Heart left ventricle (tissue), 16 donors: ENCODE measurements at places on chromosomes 6 and 20. TPM values are rescaled to one million over a fixed set of nuclear protein-coding genes. Genes with fewer than 3 reads are reported as not detected.

GRCh38 chr6:30926644-30927043, 5.3 kb downstream of the SFTA2 start:
- peak; percentile 46 for DNase-seq
- H3K4me3 ChIP-seq, result no peak overlapping the region
- peaks cover 43% of the 10 kb centered on the region for H3K36me3 ChIP-seq
- no peak overlapping the region for H3K27ac ChIP-seq

Gene SLC17A3
- total RNA-seq, result not detected

Gene PRICKLE4
- 1.9 TPM for total RNA-seq

- H3K27me3 ChIP-seq, result peaks cover 6% of the 10 kb centered on the region
- H3K4me3 ChIP-seq, result no peak within 1 kb of the TSS
- no peaks in the 10 kb centered on the region for H3K36me3 ChIP-seq
These were observed at the start of gene PAK5 for GRCh38 chr20:9838378-9839295. PAK5 (minus strand) TSS chr20:9839076; CDS start chr20:9644328, 194,748 bp downstream.

DNA sequence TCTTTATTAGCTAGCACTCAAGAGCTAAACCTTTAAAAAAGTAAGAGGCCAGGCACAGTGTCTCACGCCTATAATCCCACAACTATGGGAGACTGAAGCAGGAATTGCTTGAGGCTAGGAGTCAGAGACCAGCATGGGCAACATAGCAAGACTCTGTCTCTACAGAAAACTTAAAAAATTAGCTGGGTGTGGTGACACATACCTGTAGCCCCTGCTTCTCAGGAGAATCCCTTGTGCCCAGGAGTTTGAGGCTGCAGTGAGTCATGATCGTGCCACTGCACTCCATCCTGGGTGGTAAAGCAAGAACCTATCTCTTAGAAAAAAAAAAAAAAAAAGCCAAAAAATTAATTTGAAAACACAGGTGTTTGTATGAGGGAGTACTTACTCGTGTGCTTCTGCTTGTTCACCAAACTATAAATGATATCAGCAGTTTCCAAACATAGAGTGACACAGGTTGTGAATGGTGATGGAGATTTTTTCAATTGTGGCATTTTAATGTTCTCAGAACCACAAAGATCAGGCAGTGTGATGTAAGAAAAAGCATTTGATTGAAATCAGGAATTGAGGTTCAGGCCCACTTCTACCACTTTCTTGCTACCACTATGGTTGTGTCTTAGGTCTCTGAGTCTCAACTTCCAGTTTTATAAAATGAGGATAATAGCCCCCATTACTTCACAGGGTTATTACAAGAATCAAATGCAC, 104.9 kb downstream of the FOXO3 start:
- DNase-seq, result no peak
- no peak overlapping the region for H3K4me3 ChIP-seq
- peaks cover 50% of the 10 kb centered on the region for H3K4me1 ChIP-seq
- no peaks in the 10 kb centered on the region for H3K27me3 ChIP-seq
- H3K36me3 ChIP-seq, result no peaks in the 10 kb centered on the region

- no peak for DNase-seq
- H3K4me3 ChIP-seq, result no peak overlapping the region
- H3K36me3 ChIP-seq, result no peaks in the 10 kb centered on the region
- no peaks in the 10 kb centered on the region for H3K4me1 ChIP-seq
- no peak overlapping the region for H3K27ac ChIP-seq
- H3K27me3 ChIP-seq, result no peaks in the 10 kb centered on the region
These were observed 72.4 kb upstream of the XRN2 start for GRCh38 chr20:21230686-21231085.

GRCh38 chr20:6605055-6605935, 162.2 kb upstream of the BMP2 start:
- H3K36me3 ChIP-seq, result no peaks in the 10 kb centered on the region
- no peaks in the 10 kb centered on the region for H3K27me3 ChIP-seq
- no peaks in the 10 kb centered on the region for H3K4me1 ChIP-seq

Gene CALHM4
- total RNA-seq, result not detected

DNA sequence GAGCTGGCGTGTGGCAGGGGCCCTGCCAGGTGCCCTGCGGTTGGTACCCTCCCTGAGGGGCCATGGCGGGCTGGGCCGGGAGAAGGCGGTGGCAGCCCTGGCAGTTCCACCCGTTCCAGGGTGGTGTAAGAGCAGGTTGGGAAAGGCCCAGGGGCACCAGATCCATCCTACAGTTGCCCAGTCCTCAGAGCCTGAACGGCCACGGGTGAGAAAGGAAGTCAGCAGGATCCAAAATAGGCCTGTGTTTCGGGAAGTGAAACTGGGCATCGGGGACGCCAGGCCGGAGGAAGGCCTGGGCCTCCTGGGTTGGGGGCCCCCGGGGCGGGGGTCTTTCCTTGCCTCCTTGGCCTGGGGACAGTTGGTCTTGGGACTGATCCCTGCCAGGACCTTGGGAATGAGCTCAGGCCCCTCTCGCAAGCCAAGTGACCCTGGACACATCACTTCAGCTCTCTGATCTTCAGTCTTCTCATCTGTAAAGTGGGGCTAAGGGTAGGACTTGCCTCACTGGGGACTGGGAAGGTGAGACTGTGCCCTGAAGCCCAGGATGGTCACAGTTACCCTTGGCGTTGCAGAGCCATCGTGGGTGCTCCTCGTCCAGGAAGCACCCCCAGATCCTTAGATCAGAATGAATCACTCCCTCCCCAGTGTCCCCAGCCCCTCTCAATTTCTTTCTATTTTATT, 18.1 kb upstream of the NOL4L start:
- no peak overlapping the region for H3K4me3 ChIP-seq
- no peak for DNase-seq
- H3K27ac ChIP-seq, result no peak overlapping the region
- no peaks in the 10 kb centered on the region for H3K27me3 ChIP-seq

- no peak for DNase-seq
- peaks cover 11% of the 10 kb centered on the region for H3K4me1 ChIP-seq
- H3K36me3 ChIP-seq, result no peaks in the 10 kb centered on the region
- H3K4me3 ChIP-seq, result no peak overlapping the region
- H3K27ac ChIP-seq, result no peak overlapping the region
These were observed 81.5 kb upstream of the NHSL1 start for GRCh38 chr6:138580801-138581200.

- H3K27me3 ChIP-seq, result no peaks in the 10 kb centered on the region
- H3K36me3 ChIP-seq, result no peaks in the 10 kb centered on the region
- H3K4me1 ChIP-seq, result no peaks in the 10 kb centered on the region
- no peak overlapping the region for H3K27ac ChIP-seq
These were observed 28.6 kb upstream of the YWHAB start for GRCh38 chr20:44856856-44857448.

Gene DEFB110
- total RNA-seq, result not detected

DNA sequence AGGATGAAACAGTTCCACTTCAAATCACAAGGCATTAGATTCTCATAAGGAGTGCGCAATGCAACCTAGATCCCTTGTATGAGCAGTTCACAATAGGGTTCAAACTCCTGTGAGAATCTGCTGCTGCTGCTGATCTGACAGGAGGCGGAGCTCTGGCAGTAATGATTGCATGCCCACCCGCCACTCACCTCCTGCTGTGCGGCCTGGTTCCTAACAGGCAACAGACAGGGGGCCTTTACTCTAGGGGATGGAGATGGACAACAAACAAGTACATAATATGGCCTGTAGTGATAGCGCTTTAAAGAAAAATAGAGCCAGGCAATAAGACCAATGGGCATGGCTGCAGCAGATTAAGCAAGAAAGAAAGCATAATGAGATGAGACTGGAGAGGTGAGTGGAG, 2.7 kb upstream of the TBC1D22B start:
- no peak overlapping the region for H3K4me3 ChIP-seq
- H3K4me1 ChIP-seq, result no peaks in the 10 kb centered on the region
- DNase-seq, result no peak
- no peak overlapping the region for H3K27ac ChIP-seq
- no peaks in the 10 kb centered on the region for H3K27me3 ChIP-seq
- no peaks in the 10 kb centered on the region for H3K36me3 ChIP-seq

- DNase-seq, result no peak
- no peak overlapping the region for H3K4me3 ChIP-seq
- no peaks in the 10 kb centered on the region for H3K4me1 ChIP-seq
- no peaks in the 10 kb centered on the region for H3K36me3 ChIP-seq
- no peaks in the 10 kb centered on the region for H3K27me3 ChIP-seq
These were observed 106.6 kb upstream of the ADTRP start for GRCh38 chr6:11885159-11885558.

GRCh38 chr6:156864557-156864956, 87.4 kb downstream of the ARID1B start:
- no peaks in the 10 kb centered on the region for H3K36me3 ChIP-seq
- DNase-seq, result no peak
- H3K27ac ChIP-seq, result no peak overlapping the region
- H3K4me1 ChIP-seq, result peaks cover 70% of the 10 kb centered on the region
- H3K27me3 ChIP-seq, result no peaks in the 10 kb centered on the region
- no peak overlapping the region for H3K4me3 ChIP-seq

- no peak overlapping the region for H3K4me3 ChIP-seq
- H3K4me1 ChIP-seq, result no peaks in the 10 kb centered on the region
These were observed 327.8 kb upstream of the TBX18 start for GRCh38 chr6:85092226-85092625.

- no peaks in the 10 kb centered on the region for H3K4me1 ChIP-seq
- no peak for DNase-seq
- no peak overlapping the region for H3K4me3 ChIP-seq
- no peaks in the 10 kb centered on the region for H3K27me3 ChIP-seq
- no peaks in the 10 kb centered on the region for H3K36me3 ChIP-seq
- H3K27ac ChIP-seq, result no peak overlapping the region
These were observed 277.0 kb downstream of the FOXA2 start for GRCh38 chr20:22307409-22307808.

Gene MMP24OS
- 17.5 TPM for total RNA-seq

DNA sequence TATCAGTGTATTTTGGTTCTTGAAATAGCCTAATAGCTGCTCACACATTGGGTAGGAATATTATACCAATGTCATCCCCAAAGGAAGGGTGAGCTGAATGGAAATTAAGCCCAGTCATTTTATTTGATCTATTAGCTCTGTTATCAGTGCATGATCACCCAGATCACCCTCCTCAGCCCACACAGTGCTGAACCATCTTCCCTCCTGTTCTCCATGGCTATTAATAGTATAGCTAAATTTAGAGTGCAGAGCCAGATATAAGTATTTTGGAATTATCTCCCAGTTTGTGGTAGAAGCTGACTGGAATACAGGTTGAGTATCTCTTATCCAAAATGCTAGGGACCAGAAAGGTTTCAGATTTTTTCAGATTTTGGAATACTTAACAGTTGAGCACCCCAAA, 45.4 kb downstream of the KCTD20 start:
- no peaks in the 10 kb centered on the region for H3K4me1 ChIP-seq
- H3K27me3 ChIP-seq, result no peaks in the 10 kb centered on the region
- H3K27ac ChIP-seq, result no peak overlapping the region
- H3K4me3 ChIP-seq, result no peak overlapping the region
- H3K36me3 ChIP-seq, result peaks cover 57% of the 10 kb centered on the region

Gene PGC
- total RNA-seq, result not detected

DNA sequence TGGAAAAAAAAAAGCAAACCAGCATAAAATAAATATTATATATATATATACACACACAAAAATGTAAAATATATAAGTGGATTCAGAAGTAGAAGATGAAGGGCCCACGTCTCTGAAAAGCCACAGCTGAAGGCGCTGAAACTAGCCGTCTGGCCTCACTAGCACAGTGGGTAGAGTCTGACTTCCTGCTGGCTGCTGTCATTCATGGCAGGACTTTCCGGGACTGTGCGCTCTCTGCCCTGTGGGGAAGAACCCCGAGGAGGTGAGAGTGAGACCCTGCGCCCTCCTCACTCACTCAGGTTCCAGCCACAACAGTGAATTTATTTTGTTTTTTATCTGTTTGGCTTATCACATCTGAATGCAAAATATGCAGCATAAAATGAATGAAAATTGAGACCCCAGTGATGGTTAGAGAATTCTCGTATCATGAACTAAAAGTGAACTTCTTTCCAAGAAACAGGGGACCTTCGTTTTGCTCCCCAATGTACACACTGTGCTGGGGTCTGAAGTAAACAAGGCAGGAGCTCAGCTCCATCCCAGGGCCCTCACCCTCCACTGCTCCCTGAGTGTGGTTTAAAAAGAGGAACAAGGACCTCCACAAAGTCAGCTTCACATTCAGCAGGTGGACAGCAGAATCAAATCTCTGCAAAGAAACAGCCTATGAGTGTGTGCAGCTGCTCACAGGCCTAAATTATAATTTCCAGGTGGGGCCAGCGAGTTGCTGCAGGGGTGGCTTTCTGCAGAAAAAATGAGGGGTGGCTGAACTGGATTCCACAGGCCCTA, 1.3 kb upstream of the RAMACL start:
- H3K36me3 ChIP-seq, result no peaks in the 10 kb centered on the region
- H3K4me3 ChIP-seq, result no peak overlapping the region
- no peaks in the 10 kb centered on the region for H3K27me3 ChIP-seq
- peaks cover 16% of the 10 kb centered on the region for H3K4me1 ChIP-seq
- H3K27ac ChIP-seq, result no peak overlapping the region

GRCh38 chr20:35347011-35347410, 54.8 kb upstream of the FAM83C start:
- no peak overlapping the region for H3K4me3 ChIP-seq
- DNase-seq, result no peak
- H3K4me1 ChIP-seq, result peaks cover 9% of the 10 kb centered on the region
- no peaks in the 10 kb centered on the region for H3K27me3 ChIP-seq
- H3K27ac ChIP-seq, result no peak overlapping the region
- peaks cover 4% of the 10 kb centered on the region for H3K36me3 ChIP-seq

- H3K4me1 ChIP-seq, result no peaks in the 10 kb centered on the region
- H3K27me3 ChIP-seq, result no peaks in the 10 kb centered on the region
- no peak for DNase-seq
- H3K4me3 ChIP-seq, result no peak overlapping the region
- no peak overlapping the region for H3K27ac ChIP-seq
These were observed 56.0 kb downstream of the APCDD1L start for GRCh38 chr20:58459058-58459750.

Gene CDH4
- 0.31 TPM for total RNA-seq

DNA sequence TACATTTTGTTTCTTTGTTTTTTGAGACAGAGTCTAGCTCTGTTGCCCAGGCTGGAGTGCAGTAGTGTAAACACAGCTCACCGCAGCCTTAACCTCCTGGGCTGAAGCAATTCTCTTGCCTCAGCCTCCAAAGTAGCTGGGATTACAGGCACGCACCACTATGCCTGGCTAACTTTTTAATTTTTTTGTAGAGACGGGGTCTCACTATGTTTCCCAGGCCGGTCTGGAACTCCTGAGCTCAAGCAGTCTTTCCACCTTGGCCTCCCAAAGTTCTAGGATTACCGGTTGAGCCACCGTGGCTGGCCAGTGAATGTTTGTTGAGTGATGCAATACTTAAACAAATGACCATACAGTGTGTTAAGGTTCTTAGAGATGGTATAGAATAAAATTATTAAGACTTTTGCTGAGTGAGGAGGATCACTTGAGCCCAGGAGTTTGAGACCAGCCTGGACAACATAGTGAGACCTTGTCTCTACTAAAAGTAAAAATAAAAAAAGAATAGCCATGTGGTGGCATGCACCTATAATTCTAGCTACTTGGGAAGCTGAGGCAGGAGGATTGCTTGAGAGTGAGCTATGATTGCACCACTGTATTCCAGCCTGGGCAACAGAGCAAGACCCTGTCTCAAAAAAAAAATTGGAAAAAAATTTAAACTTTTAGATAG, 13.4 kb downstream of the CEP250 start:
- no peak for DNase-seq
- H3K36me3 ChIP-seq, result peaks cover 79% of the 10 kb centered on the region
- no peak overlapping the region for H3K4me3 ChIP-seq
- no peak overlapping the region for H3K27ac ChIP-seq
- no peaks in the 10 kb centered on the region for H3K27me3 ChIP-seq
- H3K4me1 ChIP-seq, result no peaks in the 10 kb centered on the region

- H3K4me1 ChIP-seq, result no peaks in the 10 kb centered on the region
- H3K4me3 ChIP-seq, result no peak overlapping the region
- no peak overlapping the region for H3K27ac ChIP-seq
- no peaks in the 10 kb centered on the region for H3K36me3 ChIP-seq
These were observed 142.3 kb downstream of the TBXT start for GRCh38 chr6:166025149-166025898.

- no peaks in the 10 kb centered on the region for H3K36me3 ChIP-seq
- DNase-seq, result no peak
- H3K27me3 ChIP-seq, result no peaks in the 10 kb centered on the region
- H3K4me3 ChIP-seq, result no peak overlapping the region
- H3K27ac ChIP-seq, result no peak overlapping the region
These were observed 82.2 kb downstream of the COL19A1 start for GRCh38 chr6:69948479-69949114.
